Transverse colon (tissue), 4 donors: ENCODE measurements at places on chromosomes 3 and 15. TPM values are rescaled to one million over a fixed set of nuclear protein-coding genes. Genes with fewer than 3 reads are reported as not detected.

GOLGA6B gene
- not detected for total RNA-seq

DNA sequence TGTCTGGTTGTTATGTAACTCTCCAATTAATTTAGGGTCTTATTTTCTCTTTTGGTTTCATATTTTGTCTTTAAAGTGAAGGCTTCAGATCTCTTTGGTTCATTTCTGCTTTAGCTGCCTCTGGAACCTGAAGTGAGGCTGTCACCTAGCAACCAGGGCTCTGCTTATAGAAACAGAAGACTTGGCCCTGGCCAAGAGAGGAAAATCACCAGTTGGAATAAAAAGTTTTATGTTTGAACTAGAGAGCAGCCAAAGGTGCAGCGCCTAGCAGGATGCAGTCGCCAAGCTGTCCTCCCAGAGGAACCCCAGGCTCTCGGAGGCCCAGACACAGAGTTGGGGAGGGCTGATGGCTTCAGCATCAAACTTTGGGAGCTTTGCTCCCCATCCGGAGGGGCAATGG is 41.1 kb downstream of the LYZL4 start:
- DNase-seq, result peak; percentile 11

DNA sequence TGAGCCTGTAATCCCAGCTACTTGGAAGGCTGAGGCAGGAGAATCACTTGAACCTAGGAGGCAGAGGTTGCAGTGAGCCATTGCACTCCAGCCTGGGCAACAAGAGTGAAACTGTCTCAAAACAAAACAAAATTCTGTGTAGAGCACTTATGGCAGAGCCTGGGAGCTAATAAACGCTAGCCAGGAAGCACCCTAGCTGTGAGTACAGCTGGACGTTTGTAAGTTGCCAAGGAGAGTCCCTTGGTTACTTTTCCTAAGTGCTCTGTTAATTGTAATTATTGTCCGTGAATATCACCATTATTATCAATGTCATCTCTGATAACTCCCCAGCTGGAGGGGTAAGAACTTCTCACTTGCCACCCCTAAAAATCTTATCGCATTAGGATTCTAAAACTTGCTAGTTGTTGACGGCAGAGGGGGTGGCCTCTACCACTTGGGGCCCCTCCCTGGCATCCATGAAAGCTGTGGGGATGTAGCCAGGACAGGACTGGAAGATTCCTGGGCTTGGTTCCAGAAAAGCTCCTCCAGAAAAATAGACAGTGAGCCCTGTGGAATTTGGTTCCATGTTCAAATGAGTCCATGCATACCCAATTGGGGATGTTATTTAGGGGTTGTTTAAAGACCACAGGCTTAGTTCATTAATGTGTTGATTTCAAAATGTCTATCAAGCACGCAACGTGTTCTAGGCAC is 9.9 kb upstream of the KLHL25 start:
- no peak for DNase-seq

GRCh38 chr3:69811452-69812401 is 72.5 kb downstream of the MITF start:
- DNase-seq, result peak; percentile 21

- no peak for DNase-seq
Observed at GRCh38 chr3:9867106-9867505, 12.9 kb downstream of the CIDEC start.

USP8 gene
- total RNA-seq, result 17.9 TPM

GRCh38 chr3:152202976-152203626 is 65.6 kb upstream of the MBNL1 start:
- DNase-seq, result peak; percentile 39

GRCh38 chr3:164452707-164453106 is 625.6 kb downstream of the SI start:
- DNase-seq, result no peak

DNA sequence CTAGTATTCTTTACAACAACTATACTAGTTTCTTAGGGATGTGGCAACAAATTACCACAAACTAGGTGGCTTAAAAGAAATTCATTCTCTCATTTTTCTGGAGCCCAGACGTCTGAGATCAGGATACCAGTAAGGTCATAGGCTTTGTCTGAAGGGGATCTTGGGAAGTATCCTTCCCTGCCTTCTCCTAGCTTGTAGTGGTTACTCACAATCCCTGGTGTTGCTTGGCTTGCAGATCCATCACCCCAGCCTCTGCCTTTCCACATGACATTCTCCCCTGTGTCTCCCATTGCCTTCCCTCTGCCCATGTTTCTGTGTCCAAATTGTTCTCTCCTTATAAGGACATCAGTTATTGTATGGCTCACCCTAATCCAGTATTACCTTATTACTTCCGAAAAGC is 24.3 kb upstream of the CLDN1 start:
- no peak for DNase-seq

KLHL6 gene
- total RNA-seq, result 3.4 TPM

DNA sequence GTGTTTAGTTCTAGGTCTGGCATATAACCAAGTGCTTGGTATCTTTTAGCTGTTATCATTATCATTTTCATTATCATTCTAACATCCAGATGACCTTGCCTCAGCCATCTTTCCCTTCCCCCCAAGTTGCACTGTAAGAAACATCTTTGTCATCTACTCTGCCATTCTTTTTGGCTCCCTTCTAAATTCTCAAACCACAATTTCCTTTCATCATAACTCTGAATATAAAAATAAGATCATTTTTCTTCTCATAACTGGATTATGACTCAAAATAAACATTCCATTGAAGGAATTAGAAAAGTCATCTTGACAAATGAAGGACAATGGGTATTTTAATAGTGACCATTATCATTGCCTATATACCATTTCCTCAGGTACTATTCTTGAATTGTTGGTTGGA is 786.2 kb downstream of the AGBL1 start:
- no peak for DNase-seq

- no peak for DNase-seq
Observed at GRCh38 chr3:17340693-17341092, 401.7 kb downstream of the TBC1D5 start.

TIMP4 gene
- total RNA-seq, result 7.8 TPM

ZSCAN29 gene
- total RNA-seq, result 33.2 TPM

DNA sequence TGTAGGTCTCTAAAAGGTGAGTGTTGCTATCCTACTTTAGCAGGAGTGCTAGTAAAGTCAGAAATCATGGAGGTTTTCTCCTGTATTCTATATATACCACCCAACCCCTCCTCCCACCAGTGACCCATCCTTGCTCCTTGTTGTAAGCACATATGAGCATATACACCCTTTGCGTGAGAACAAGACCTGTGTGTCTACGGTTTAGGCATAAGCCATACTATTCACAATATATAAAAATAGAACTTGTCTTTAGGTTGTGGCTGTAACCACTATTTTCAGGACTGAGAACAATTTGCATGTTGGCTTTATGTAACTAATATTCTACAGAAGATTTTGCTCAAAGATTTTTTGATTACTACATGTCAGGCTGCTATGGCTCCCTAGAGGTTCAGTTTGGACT is 59.1 kb upstream of the TOP2B start:
- DNase-seq, result no peak

GRCh38 chr3:56981445-56982230 is 78.8 kb upstream of the SPATA12 start:
- no peak for DNase-seq

TTLL13 gene
- not detected for total RNA-seq

COL6A6 gene
- total RNA-seq, result under 0.01 TPM

GRCh38 chr3:189824629-189825312 is 193.6 kb downstream of the TP63 start:
- DNase-seq, result no peak

- no peak for DNase-seq
Observed at GRCh38 chr3:32117320-32117719, 10.9 kb downstream of the GPD1L start.

- no peak for DNase-seq
Observed at GRCh38 chr3:151969026-151969642, 95.7 kb downstream of the SUCNR1 start.

DNA sequence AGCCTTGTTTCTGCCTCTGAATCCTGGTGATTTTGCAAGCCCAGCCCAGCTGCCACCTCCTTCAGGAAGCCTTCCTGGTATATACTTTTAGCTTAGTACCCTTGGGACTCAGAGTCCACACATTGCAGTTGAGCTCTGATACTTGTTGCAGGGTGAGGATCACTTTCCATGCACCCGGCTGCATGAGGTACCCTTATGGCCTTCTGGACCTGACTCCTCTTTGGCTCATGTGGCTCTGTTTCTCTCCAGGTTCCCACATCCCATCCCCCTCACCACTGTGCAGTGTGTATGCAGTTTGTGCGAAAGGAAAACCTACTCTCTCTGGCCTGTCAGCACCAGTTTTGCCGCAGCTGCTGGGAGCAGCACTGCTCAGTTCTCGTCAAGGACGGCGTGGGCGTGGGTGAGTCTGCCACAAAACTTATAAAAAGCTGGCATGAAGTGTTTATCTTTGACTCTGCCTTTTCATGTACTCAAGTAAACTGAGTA is 23.1 kb upstream of the P4HTM start:
- peak; percentile 41 for DNase-seq

DNA sequence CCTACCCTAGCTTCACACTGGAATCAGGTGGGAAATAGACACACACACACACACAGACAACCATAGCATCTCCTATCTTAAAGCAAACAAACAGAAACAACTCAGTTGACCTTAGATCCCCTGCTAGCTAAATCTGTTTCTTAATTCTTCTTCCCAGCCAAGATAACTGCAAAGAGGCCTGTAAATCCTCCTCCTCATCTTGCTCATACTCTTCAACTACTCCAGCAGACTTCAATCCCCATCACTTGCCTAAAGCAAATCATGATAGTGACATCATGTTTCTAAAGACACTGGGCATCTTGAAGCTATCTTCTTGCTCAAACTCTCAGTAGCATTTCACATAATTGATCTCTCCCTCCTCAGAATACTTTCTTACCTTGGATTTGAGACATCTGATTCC is 303.0 kb downstream of the RBMS3 start:
- no peak for DNase-seq

- DNase-seq, result no peak
Observed at GRCh38 chr15:51368751-51369450, 27.4 kb downstream of the GLDN start.

- peak; percentile 74 for DNase-seq
Observed at GRCh38 chr15:24269166-24269571, 406.4 kb upstream of the NPAP1 start.

GRCh38 chr3:105715372-105715771 is 153.4 kb downstream of the CBLB start:
- no peak for DNase-seq

DNA sequence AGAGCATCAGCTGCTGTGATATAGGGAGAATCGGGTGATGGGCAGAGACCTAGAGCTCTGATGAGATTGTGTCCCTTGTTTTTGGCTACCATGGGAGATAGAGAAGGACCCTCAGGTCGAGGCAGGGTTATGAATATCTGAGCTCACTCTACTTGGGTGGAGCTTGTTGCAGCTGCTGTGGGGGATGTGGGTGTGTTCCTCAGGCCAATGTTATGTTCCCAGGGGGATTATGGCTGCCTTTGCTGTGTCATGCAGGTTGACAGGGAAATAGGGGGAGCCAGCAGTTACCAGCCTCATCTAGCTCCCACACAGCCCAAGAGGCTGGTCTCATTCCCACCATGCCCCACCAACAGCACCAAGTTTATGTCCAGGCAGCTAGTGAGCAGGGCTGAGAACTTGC is 131.5 kb downstream of the TRIM42 start:
- DNase-seq, result no peak

CILP gene
- total RNA-seq, result 22.1 TPM

DNA sequence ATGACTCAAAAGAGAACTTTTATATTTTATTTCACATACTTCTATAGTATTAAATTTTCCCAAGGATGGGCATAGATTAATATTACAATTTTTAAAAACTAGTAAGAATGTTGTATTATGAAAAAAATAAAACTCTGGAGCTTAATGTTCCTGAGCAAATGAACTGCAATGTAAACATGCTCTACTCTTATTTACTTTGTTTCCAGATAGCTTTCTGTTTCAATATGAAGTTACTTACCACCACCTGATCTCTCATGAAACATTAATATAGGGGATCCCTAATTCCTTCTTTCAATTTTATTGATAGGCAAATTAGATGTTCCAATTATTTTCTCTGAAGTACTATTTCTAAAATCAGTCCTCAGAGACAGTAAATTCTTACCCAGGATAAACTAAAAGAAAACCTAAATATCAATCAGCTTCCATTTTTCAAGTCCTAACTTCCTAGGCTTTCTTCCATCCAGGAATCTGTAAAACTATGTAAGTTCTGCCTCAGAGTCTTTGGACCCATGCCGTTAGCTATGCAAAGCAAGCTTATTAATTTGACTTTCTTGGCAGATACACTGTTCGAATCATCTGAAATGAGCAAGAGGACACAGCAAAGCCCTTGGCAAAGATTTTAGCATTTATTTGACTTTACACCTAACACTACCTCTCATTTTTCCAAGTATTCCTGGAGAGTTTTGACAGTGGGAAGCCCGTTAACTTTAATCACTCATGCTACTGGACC is 93.2 kb downstream of the PLCH1 start:
- no peak for DNase-seq

- DNase-seq, result no peak
Observed at GRCh38 chr3:60935709-60936108, 315.5 kb downstream of the FHIT start.

- DNase-seq, result peak; percentile 64
Observed at GRCh38 chr3:48301800-48302166, 31.7 kb downstream of the SPINK8 start.

LEKR1 gene
- not detected for total RNA-seq

DNA sequence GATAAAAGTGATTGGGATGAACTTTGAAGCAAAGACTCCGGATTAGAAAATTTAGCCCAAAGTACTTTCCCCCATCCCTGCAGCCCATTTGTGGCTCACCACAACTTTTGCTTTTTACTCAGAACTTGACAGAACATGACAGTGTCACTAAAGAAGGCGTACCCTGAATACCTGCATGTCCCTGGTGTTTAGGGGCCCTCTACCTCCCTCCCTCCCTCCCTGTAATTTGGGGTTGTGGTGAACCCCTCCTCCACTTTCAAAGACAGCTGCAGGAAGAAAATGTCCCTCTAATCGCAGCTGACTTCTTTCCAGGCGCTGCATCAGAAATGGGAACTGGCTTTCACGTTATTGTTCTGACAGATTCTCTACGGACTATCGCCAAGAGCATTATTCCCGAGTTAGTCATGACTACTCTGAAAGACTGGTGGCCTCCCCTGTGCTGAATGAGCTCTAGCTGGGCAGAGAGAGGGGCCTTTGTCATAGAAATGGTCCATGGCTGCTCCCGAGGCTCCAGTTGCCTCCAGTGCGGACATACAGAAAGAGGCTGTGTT is 93.2 kb upstream of the ARHGEF3 start:
- DNase-seq, result no peak

- no peak for DNase-seq
Observed at GRCh38 chr15:91281947-91282346, 181.9 kb downstream of the SV2B start.

DNA sequence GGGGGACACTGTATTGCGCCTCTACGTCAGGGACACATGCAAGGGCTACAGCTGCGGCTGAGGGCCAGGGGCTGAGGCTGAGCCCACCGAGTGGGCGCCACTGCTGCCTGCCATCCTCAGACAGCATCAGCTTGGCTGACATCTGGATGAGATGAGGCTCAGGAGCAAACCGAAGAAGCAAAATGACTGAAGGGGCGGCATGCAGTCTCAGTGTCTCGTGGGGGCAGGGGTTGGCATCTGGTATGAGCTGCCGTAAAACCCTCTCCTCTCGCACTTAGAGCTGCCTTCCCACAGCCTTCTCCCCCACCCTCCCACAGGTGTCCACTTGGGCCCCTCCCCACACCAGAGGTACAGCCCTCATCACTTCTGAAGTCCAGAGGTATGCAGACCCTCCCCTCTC is 24.2 kb upstream of the CMTM7 start:
- DNase-seq, result no peak
